NCI-H1417 (cell line): ENCODE measurements at places on chromosomes 7 and 10.

DNA sequence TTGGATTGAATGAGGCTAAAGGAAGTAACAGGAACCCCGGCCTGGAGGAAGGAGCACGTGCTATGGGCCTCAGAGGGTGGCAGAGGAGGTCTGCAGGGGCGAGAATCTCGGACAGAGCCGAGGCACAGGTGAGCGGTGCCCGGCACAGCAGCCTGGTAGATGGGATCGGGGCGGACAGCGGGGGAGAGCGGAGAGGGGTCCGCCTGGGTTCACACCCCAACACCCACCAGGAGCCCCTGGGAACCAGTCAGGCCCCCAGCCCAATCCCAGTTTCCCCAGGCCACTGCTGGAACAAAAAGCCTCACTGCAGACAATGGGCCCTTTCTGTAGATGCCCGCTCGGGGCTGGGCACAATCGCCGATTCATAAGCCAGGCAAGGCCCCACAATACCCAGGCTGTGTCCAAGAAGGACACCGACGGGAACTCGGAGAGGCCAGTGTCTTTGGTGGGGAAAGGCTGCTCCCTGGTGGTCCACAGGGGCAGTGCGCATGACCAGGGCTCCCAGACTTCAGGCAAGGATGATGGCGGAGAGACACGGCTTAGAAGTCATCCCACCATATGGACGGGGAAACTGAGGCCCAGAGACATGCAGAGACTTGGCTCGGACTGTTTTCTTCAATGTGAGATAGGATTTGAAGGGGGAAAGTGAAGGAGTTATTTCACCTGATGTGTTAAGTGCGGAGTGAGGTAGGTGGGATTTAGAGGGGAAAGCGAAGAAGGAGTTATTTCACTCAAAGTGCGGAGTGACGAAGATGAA, 106.9 kb upstream of the GPR26 start:
- peak; percentile 49 for DNase-seq

DNA sequence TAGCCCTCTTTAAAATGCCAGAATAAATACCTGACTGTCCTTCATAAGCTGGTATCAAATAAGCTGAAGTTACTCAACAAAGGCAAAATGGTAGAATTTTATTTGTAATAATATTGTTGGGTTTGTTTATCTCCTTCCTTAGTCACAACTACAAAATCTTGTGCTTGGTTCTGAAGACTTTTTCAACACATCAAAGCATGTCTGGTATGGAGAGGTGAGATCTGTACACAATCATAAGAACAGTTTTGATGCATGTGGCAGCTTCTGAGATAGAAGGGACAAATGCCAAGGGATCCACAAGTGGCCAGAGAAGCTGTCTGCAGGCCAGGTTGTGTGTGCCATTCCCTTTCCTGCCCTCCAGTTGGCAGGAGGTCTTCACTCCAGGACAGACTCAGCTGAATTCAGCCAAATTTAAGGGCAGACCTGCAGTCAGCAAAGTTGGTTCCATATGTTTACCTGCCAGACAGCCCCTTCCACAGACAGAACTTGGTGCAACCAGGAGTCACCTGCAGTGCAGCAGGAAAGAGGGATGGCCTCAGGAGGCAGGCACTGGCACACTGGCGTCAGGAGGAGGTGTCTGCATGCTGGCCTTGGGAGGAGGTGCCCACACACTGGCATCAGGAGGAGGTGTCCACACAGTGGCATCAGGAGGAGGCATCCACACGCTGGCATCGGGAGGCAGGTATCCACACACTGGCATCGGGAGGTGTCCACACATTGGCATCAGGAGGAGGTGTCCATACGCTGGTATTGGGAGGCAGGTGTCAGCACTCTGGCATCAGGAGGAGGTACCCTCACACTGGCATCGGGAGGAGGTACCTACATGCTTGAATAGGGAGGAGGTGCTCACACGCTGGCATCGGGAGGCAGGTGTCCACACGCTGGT, 93.1 kb upstream of the IKZF1 start:
- DNase-seq, result no peak

DNA sequence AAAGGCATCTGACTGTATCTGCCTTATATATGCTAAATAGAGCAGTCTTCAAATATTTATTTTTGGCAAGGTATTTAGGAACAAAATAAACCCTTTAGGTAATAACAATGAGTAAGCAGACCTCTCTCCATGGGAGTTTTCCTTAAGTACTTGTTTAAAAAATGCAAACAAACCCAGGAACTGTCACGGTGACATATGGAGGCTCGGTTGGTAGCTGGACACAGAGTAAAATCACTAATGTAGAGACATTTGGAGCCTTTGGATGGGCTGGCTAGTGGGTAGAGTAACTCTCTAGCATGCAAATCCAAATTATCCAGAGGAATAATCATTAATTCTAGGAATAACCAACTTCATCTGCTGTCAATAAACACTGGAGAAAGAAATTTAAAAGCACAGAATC, 71.6 kb upstream of the LAMB4 start:
- DNase-seq, result no peak

- DNase-seq, result no peak
Measured at GRCh38 chr7:115056019-115056418, 134.1 kb downstream of the MDFIC start.

- DNase-seq, result no peak
Measured at GRCh38 chr10:929960-930624, 1.4 kb downstream of the LARP4B start.
